ENCODE measurements at places on chromosomes 11 and 22.

DNA sequence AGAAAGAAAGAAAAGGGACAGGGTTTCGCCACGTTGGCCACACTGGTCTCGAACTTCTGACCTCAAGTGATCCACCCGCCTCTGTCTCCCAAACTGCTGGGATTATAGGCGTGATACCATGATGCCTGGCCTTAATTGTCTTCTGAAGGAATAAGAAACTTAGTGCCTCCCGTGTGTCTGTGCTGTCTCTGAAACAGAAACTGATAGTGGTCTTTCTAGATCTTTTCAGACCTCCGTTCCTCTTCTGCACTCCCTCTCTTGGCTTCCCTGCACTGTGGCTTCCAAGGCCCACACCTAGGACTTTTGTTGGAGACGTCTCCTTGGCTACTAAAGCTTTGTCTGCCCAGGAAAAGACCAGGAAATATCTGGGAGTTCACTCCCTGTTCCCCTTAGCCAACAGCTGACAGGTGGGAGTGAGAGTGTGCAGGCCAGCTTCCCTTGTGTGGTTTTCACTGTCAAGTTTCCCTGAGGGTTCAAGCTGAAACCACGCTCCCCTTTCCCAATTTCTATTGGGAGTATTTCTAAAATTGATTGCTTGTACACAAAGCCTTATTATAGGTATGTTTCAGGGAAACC, 10.1 kb upstream of the HTR3B start:
- DNase-seq, result no peak

DNA sequence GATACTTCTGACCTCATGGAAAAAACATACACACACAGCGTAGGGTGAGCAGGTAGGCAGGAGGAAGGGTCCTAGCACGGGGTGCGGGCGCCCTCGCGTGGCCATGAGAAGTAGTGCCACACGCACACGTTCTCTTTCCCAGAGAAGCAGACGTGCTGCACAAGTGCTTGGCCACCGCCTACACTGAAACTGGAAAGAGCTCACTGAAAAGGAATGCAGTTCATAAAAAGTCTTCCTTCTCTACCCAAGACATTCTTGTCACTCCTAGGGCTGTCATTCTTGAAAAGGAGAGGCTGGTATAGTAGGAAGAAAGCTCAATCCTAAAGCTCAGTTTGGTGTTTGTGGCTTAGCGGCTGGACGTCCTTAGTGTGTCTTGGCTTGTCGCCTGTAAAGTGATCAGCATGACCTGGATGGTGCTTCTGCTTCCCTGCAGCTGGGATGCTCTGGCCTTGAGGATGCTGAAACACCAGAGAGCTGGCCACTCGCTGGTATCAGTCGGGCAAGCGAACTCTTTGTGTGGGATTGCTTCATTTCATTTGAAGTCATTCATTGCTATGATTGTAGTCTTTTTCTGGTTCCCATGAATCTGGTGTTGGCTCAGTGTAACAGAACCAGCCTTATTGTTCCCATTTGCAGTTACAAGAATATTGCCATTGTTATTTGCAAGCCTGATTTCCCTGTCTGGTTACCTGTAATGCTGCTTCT, 303.8 kb downstream of the NTM start:
- DNase-seq, result peak; percentile 21

DNA sequence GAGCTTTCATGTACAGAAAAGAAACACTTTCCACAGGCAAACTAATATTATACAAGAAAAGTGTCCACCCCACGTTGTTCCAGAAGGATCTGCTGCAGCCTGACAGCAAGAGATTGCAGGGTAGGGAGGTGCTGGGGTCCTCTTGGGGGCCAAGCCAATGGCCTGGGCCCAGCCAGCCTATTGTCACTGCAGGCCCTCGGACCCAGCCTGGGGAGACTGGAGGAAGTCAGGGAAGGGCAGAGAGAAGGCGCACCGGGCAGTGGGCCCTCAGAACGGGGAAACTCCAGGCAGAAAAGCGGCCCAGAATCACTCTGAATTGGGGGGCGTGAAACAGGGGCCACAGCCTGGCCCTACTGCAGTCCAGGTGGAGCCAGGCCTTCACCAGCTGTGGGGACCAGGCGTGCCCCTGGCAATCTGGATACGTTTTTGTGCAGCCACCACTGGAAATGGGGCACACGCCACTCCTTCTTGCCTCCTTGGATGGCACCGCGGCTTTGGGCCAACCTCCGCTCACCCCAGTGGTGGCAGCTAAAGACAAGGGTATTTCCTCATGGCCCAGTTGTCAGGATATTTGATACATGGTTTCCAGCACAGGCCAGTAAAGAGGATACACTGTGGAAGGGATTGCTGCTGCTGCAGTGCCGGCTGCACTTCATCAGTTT, 3.9 kb upstream of the NAP1L4 start:
- DNase-seq, result no peak

GRCh38 chr11:112634995-112635737, 326.1 kb upstream of the NCAM1 start:
- DNase-seq, result no peak

GRCh38 chr11:115544422-115544948, 40.3 kb upstream of the CADM1 start:
- no peak for DNase-seq

DNA sequence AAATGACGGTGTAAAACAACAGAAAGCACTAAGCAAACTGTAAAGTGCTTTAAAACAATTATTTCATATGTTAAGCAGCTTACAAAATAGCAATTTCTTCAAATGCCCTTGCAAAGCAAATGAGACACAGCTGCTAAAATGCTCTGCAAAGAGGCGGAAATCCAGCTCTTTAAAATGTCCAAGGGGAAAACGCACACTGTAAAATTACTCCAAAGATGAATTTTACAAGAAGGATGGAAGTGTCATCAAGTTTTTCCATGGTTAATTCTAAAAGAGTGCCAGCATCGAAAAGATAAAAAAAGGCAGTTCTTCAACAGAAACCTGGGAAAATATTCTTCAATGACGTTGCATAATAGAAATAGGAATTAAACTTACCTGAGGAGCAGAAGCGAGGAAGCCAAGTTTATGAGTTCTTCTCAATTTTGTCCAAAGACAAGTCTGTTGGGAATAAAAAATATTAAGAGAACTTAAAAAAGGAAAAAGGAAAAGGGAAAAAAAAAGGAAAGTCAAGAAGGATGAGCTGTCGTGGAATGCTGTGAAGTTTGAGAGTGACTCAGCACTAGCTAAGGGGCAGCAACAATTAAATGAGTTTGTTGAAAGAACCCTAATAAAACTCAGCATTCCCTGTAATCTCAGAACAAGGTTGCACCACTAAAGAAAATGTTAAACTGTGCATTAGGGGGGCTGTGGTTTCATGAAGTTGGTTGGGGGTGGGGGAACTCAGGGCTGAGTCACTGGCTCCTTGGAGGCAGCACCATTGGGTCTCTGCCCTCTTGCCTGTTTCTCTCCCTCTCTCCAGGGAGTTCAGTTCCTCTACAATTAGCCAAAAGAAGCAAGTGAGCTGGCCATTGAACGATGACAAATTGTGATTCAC, 64.2 kb upstream of the BLID start:
- DNase-seq, result no peak

- DNase-seq, result no peak
Measured at GRCh38 chr11:5865826-5866225, 8.3 kb upstream of the OR52E8 start.

- DNase-seq, result peak; percentile 15
Measured at GRCh38 chr11:46472662-46472994, 81.1 kb upstream of the CHRM4 start.

- no peak for DNase-seq
Measured at GRCh38 chr22:37095113-37095512, 14.4 kb downstream of the TMPRSS6 start.

GRCh38 chr22:49582181-49582580, 245.5 kb downstream of the BRD1 start:
- no peak for DNase-seq

DNA sequence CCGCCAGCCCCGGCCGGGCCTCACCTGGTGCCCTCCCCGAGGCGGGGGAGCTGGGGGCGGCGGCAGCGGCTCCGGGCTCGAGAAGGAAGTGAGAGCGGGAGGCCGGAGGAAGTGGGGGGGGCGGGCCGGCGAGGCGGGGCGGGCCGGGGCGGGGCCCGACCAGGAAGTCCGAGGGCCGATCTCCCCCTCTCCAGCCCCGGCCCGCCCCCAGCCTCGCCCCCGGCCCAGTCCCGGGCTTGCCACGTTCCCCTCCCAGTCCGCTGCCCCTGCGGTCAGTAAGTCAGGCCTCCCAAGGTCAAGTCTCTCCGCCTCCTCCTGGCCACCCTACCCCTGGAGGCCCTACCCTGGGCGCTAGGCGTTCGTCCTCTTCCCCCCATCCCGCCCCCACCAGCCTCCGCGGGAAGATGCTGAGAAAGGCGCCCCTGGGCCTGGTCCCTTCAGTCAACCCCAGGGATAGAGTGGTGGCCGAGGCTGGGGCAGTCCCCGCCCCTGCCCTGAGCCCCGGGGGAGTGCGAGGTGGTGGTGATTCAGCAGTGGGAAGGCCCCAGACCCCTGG, at the start of gene RHOG:
Gene RHOG, minus strand, starts transcription at position 90 of the 556 bp plus-strand sequence. CDS start 12,821 bp downstream, outside the sequence.
- DNase-seq, result peak; percentile 35

DNA sequence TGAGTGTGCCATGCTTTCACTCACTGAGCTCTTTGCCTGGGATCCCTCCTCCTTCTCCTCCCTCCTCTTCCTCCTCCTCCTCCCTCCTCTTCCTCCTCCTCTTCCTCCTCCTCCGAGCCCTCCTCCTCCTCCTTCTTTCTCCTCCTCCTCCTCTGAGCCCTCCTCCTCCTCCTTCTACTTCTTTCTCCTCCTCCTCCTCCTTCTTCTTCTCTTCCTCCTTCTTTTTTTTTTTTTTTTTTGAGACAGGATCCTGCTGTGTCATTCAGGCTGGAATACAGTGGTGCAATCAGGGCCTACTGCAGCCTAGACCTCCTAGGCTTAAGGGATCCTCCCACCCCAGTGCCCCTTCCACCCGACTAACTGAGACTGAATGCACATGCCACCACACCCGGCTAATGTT, 62.3 kb downstream of the DEUP1 start:
- DNase-seq, result no peak

- no peak for DNase-seq
Measured at GRCh38 chr11:73971175-73971719, 11.4 kb downstream of the UCP2 start.

- peak; percentile 4 for DNase-seq
Measured at GRCh38 chr11:102914238-102915043, 39.7 kb upstream of the MMP12 start.

- no peak for DNase-seq
Measured at GRCh38 chr11:94131047-94131717, 2.5 kb downstream of the PANX1 start.

DNA sequence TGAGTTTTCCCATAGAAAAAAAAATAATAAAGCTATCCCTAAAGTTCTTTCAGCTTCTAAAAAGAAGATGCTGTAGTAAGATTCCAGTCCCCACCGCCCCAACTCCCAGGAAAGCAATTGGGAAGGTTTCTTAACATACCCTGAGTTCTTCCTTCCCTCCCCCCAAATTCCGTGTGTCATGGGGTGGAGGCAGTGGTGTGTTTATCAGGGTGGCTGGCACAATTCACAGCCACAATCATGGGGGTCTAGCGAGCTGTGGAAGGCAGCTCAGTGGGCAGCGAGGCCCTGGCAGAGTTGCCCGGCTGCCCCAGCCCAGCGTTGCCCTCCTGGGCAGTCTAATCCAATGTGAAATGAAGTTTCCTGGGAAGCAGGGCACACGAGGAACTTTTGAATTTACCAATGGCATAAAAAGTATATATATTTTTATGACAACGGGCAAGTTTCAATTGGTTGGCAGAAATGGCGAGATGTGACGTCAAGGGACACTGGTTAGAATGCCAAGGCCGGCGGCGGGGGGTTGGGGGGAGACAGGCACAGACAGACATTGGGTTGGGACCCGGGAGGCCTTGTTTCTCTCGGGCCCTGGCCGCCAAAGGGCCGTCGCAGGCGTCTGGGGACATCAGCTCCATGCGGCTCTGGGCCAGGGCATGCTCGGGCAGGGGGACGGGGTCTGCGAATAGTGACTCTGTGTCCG, 80.7 kb upstream of the PPARA start:
- no peak for DNase-seq

DNA sequence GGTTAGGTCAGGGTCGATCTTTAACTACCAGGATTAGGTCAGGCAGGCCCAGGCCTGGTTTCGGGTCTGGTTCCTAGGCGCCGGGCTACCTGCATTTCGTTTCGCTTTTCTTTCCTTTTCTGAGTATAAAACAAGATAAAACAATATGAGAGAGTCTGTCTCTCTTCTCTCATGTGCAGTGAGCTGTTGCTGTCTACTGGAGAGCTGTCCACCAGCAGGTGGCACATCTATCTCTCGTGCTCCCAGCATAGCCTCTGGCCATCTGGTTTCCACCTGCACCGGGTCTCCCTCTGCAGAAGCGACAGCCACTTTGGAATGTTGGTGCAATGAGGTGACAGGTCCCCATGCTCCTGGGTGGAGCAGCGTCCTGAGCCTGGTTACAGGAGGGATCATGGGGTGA, 27.6 kb downstream of the RIBC2 start:
- DNase-seq, result peak; percentile 71

GRCh38 chr22:22944268-22944985, 56.8 kb downstream of the IGLL5 start:
- no peak for DNase-seq

- DNase-seq, result no peak
Measured at GRCh38 chr11:68651208-68651984, 32.9 kb upstream of the GAL start.

DNA sequence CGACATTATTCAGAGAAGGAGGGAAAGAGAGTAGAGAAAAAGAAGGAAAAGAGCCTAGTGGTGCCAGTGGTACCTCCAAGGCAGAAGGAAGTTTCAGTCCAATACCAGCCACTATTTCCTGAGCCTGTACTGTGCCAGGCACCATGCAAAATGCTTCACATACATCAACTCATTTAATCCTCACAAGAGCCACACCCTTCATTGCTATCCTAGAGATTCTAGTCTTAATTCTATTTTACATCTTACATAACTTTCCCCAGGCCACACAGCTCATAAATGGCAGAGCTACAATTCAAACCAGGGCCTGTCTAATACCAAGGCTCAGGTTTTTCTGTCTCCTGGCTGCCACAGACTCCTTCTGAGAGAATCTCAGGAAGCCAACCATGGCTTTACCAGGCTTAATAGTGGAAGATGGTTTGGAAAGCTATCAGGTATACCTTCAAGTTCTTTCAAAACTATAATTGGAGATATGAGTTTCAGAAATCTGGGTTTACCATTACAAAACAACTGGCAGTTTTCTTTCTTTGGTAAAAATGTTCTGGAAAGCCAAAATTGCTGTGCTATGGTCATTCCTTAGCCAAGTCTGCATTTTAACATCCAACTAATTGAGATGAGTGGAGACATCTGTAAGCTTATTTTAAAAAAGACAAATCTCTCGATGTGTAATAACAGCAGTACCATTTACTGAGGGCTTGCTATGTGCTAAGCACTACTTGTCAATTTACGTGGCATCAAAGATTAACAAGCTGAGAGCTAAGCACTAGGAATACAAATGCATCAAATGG, 225.1 kb upstream of the PITPNB start:
- DNase-seq, result no peak

- DNase-seq, result no peak
Measured at GRCh38 chr11:1051356-1052132, 15.0 kb upstream of the MUC6 start.

GRCh38 chr11:74043450-74043849, 34.6 kb upstream of the UCP3 start:
- DNase-seq, result no peak

Data from HepG2 (cell line).